Activated CD4-positive, alpha-beta memory T cell treated with anti-CD3 and anti-CD28 coated beads, Interleukin-2, amount 10 ng/mL, durations not matched to agents 7 days and 5 days (primary cell): ENCODE measurements at places on chromosomes 16 and 17. TPM values are rescaled to one million over a fixed set of nuclear protein-coding genes. Genes with fewer than 3 reads are reported as not detected.
A peak's percentile ranks its signal among the peaks of the same experiment; 100 is the strongest.

DNA sequence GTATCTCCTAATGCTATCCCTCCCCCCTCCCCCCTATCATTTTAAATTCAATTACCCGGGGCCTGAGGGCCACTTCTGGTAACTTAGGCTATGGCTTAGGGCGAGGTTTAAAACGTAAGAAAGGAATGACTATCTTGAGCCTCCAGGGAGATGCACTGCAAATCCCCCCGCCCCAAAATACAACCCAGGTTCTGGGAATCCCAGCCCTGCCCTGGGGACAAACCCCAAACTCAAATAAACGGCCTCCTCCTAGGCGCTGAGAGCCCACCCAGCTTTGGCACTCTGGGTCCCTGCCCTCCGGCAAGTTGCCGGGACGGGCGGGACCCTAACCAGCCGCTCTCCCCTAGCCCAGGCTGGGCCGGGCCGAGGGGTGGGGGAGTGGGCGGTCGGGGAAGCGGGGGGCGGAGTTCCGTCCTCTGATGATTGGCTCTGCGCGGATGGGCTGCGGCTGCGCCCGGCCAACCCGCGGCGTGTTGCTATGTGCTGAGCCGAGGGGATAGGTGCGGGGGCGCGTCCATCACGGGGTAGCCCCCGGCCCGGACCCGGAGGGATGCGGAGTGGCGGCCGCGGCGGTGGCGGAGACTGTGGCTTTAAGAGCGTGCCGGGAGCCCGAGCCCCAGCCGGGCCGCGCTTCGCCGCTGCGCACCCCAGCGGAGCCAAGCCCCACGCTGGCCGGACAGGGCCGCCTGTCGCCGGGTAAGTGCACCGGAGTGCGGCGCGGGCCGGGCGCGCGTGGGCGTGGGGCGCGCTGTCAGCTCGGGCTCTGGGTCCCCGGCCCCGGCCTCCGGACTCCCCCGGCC, at the start of gene YPEL2:
YPEL2 (plus strand) TSS at position 527 of the 800 bp plus-strand sequence. CDS start 21,755 bp downstream, outside the sequence.
- DNase-seq = peak; percentile 90
- H3K27ac ChIP-seq = peak within 1 kb of the TSS; percentile 89
- peaks cover 2% of the 10 kb centered on the region for H3K36me3 ChIP-seq
- H3K4me1 ChIP-seq = peaks cover 65% of the 10 kb centered on the region
- peak within 1 kb of the TSS; percentile 85 for H3K4me3 ChIP-seq
- H3K27me3 ChIP-seq = no peaks in the 10 kb centered on the region

DNA sequence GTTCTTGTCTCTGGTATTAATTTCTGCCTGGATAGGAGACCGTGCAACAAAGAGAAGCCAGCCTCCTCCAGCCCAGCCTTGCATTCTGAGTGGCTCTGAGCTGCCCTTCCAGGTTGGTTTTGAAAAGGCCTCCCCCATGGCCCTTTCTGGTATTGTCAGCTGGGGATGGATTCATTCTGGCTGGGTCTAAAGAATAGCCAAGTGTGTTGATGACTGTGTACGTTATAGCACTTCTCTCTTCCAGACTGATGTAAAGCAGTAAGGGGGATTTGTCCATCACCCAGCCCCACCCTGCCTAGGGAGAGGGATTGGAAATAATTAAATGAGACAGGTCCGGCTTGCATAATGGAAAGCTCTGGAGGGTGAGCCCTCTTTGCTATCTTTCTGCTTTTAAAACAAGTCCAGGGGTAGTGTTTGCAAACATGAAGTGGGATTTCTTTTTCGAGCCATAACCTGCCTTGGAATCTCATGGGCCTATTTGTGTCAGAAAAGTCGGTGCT, 146.4 kb downstream of the MSI2 start:
- peaks cover 15% of the 10 kb centered on the region for H3K4me1 ChIP-seq
- peaks cover 22% of the 10 kb centered on the region for H3K36me3 ChIP-seq
- no peak overlapping the region for H3K27ac ChIP-seq

DNA sequence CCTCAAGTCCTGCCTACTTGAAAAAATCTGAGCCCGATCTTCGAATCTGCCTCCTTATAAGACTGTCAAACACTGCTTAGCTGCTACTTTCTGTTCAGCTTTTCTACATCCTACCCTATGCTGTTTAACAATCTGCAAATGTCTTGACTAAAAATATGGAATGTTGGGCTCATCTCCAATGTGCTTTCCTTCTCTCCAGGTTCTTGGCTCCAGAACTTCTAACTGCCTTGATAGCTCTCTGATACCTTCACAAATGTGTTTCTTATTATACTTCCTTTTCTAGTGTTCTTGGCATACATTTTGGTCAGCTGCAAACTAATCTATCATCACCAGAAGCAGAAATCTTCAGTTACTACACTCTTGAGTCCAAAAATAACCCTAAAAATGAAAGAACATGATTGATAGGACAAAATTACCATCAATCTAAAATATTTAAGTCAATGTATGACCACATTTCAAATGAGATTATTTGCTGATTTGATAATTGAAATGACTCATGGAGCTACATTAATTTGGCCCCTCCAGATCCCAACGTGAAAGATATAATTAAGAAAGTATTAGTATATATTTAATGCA, 372.3 kb upstream of the MON1B start:
- no peaks in the 10 kb centered on the region for H3K4me1 ChIP-seq
- no peaks in the 10 kb centered on the region for H3K36me3 ChIP-seq
- no peak overlapping the region for H3K27ac ChIP-seq

DNA sequence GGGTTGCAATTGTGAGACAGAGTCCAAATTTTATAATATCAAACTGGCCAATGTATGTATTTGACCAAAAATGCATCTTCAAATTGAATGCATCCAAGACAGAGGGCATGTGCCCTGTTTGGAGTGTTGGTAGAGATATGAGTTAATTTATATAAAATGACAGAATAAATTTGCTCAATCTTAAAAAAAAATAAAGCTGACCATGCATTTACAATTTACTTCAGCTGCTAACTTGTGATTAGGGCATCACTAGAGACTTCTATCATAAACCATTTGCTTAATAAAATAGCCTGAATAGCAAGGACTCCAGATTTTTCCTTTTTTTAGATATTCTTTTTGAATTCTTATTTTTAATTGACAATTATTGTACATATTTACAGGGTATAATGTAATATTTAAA, 1345.8 kb downstream of the CDH11 start:
- H3K4me3 ChIP-seq = no peak overlapping the region
- H3K27ac ChIP-seq = no peak overlapping the region
- no peaks in the 10 kb centered on the region for H3K27me3 ChIP-seq
- no peak for DNase-seq
- no peaks in the 10 kb centered on the region for H3K4me1 ChIP-seq

- no peak for DNase-seq
- peaks cover 35% of the 10 kb centered on the region for H3K36me3 ChIP-seq
- no peaks in the 10 kb centered on the region for H3K27me3 ChIP-seq
- no peak overlapping the region for H3K27ac ChIP-seq
- no peaks in the 10 kb centered on the region for H3K4me1 ChIP-seq
Observed at GRCh38 chr17:63681530-63681929, 18.4 kb downstream of the LIMD2 start.

DNA sequence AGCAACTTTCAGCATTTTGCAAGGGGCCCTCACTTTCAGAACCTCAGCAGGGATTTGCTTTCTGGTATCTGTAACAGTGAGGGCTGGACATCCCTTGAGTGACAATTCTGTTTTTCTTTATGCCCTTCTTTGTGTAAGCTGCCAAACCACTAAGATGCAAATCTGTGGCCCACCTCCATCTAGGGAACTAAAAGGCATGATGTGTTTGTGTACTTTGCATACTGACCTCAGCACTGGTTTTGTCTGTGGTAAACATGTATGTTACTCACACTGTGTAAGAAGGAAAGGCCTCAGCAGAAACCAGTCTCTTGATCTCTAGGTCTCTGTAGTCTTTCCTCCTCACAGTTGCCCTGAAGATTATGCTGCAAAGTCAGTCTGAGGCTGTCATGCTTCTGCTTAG, 396.6 kb upstream of the DYNLRB2 start:
- DNase-seq = no peak
- H3K27me3 ChIP-seq = peaks cover 4% of the 10 kb centered on the region
- H3K36me3 ChIP-seq = no peaks in the 10 kb centered on the region
- no peak overlapping the region for H3K4me3 ChIP-seq

GRCh38 chr17:28443901-28444638, 29.4 kb upstream of the SLC13A2 start:
- no peaks in the 10 kb centered on the region for H3K36me3 ChIP-seq
- H3K4me3 ChIP-seq = no peak overlapping the region

DNA sequence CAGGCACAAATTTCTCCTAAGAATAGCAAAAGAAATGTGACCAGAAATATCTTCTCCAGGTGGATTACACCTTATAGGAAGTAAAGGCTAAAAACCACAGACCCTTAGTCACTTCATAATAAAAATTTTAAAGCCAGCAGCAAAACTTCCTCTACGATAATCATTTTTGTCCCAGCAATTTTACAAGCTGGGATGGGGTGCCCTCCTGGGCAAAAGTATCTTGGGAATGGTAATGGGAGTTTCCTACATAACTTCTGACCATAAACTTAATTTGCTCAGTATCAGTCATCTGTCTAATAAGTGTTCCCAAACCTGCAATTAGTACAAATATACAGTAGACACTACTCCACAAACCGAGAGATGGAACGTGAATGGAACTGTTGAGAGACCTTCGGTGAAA, 3.0 kb downstream of the PHF12 start:
- peaks cover 61% of the 10 kb centered on the region for H3K36me3 ChIP-seq
- no peak for DNase-seq
- no peaks in the 10 kb centered on the region for H3K27me3 ChIP-seq

- no peak overlapping the region for H3K4me3 ChIP-seq
- no peak overlapping the region for H3K27ac ChIP-seq
- H3K4me1 ChIP-seq = no peaks in the 10 kb centered on the region
- no peak for DNase-seq
Observed at GRCh38 chr17:70022175-70022574, 52.9 kb upstream of the KCNJ16 start.

- peaks cover 66% of the 10 kb centered on the region for H3K4me1 ChIP-seq
- H3K27me3 ChIP-seq = no peaks in the 10 kb centered on the region
- peaks cover 57% of the 10 kb centered on the region for H3K36me3 ChIP-seq
- H3K27ac ChIP-seq = peak overlapping the region; percentile 83
- no peak for DNase-seq
Observed at GRCh38 chr17:81287152-81287551, 8.0 kb downstream of the SLC38A10 start.

DNA sequence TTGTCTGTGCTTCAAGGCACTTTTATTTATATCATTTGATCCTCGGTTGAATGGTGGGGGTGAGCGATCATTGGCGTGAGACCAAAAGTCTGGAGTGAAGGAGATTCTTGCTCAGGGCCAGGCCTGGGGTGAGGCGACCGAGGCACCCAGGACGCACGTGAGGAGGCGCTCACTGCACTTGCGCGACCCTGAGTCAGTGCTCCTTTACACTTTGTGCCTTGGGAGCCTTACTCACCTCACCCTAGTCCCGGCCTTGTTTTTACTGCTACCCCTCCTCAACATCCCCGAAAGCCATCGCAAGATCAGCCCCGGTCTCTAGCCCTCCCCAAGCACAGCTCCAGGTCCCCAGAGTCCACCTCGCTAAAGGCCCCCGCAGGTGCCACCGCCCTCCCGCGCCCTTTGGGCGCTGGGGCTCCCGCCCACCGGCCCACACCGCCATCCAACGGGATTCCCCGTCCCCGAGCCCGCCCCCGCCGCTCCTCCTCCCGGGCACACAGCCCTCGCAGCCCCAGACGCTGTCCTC, 496 bp downstream of the EZH1 start:
- H3K27me3 ChIP-seq = peaks cover 28% of the 10 kb centered on the region
- peak overlapping the region; percentile 98 for H3K4me3 ChIP-seq

- H3K36me3 ChIP-seq = peaks cover 4% of the 10 kb centered on the region
- H3K4me3 ChIP-seq = peak overlapping the region; percentile 1
- peak overlapping the region; percentile 89 for H3K27ac ChIP-seq
- DNase-seq = peak; percentile 81
- H3K4me1 ChIP-seq = peaks cover 33% of the 10 kb centered on the region
Observed at GRCh38 chr17:46020023-46020761, 21.1 kb downstream of the STH start.

DNA sequence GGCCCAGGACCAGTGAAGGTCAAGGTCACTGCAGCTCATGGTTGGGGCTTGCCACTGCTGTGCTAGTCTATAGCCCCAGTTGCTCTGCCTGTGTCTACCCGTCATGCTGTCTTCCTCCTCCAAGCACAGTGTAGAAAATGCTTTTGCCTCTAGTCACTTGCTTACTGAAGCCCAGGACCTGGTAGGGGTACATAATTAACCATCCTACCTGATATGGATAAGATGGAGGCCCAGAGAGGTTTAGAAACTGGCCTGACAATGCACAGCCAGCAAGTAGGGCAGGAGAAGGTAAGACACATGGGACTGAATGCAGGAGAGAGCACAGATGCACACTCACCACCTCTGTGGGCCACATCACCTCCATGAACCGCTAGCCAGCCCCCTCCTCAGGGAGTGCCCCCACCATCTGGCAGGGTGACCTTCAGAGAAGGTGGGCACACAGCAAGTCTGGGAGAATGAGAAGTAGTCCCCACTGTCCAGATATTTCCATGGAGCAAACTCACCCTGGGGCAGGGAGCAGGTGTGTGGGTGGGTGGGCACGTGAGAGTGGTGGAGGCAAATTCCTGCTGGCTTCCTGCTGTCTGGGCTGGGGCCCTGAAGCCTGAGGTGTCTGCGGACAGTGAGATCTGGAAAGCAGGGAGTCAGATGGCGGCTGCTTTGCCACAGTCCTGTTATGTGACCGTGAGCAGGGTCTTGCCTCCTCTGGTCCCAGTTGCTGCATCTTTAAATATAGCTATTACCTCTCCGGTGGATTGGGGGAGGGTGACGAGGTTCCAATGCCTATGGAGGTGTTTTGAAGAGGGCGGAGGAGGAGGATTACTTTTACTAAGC, 1.0 kb downstream of the CX3CL1 start:
- no peak overlapping the region for H3K27ac ChIP-seq
- H3K4me3 ChIP-seq = no peak overlapping the region
- DNase-seq = no peak
- peaks cover 9% of the 10 kb centered on the region for H3K4me1 ChIP-seq

DNA sequence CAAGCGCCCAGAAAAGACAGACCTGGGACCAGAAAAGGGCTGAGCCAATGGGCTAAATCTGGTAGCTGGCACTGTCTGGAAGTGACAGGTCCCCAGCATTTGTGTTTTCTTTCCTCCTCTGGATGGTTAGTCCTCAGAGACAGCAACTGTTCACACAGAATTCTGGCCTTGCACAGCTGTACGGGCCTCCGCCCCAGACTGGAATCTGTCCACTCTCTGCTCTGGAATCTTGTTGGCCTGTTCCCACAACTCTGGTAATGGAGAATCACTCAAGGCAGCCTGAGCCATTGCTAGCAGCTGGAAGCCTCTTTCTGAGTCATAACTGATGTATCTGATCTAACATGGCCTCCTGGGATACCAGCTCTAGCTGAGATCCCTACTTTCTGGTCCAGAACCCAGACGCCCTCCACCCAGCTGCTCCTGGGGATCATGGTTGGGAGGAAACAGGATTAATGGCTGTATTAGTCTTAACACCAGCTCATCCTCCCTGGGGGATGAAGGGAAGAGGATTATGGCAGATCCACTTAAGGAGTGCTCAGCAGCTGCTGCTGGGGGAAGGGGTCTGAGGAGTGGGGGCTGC, 9.1 kb downstream of the ZNF668 start:
- peaks cover 47% of the 10 kb centered on the region for H3K4me1 ChIP-seq
- peak overlapping the region; percentile 93 for H3K27ac ChIP-seq
- H3K36me3 ChIP-seq = peaks cover 41% of the 10 kb centered on the region
- peak overlapping the region; percentile 66 for H3K4me3 ChIP-seq

TP53TG3F gene
- total RNA-seq = not detected

KRTAP2-3 gene
- total RNA-seq = not detected

OTOP3 gene
- not detected for total RNA-seq

SLC16A11 gene
- 0.35 TPM for total RNA-seq

PIK3R6 gene
- total RNA-seq = 2.2 TPM

AIPL1 gene
- total RNA-seq = not detected

KRTAP1-1 gene
- not detected for total RNA-seq

ITGA2B gene
- 0.58 TPM for total RNA-seq

ARHGDIG gene
- not detected for total RNA-seq
